RKO (cell line): ENCODE measurements at places on chromosomes 3 and 15.

DNA sequence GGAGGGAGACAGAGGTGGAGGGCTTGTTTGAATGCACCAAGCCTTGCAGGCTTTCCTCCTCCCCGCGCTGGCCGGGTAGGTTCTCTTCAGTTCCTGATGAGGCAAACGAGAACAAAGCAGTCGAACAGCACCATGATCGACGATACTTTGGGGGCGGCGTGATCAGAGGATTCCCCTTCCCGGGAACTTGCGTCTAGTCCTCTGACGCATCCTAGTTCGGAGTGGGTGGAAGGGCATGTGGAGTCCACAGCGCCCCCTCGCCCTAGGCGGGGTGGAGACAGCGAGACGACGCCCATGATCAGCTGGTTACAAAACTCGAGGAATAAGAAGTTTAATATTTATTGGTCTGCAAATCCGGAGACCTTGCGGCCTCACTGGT, 452 bp upstream of the SV2B start:
- DNase-seq = peak; percentile 36

DNA sequence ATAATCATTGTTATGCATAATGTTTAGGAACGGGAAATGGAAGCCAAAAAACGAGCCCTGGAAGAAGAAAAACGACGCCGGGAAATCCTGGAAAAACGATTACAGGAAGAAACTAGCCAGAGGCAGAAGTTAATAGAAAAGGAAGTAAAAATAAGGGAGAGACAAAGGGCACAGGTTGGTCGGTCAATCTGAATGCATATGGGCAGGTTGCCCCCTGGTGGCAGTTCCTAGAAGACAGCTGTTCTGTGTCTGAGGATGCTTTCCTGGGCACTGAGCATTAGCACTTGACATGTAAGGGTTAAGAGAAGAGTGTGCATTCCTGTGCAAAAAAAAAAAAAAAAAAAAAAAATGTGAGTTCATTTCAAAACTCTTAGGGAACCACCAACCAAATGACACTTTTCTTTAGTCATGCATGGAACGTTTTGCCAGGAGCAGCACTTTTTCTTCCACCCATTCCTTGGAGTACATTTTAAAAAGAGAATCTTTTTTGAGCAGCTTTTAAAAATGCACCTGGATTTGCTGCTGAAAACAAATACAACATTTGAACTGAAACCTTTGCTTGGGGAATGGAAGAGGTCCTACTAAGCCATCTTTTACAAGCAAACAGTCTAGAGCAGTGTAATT, 11.1 kb upstream of the ABHD10 start:
- DNase-seq = peak; percentile 86

GRCh38 chr3:99509224-99509623, 129.2 kb upstream of the COL8A1 start:
- no peak for DNase-seq

- no peak for DNase-seq
Observed at GRCh38 chr3:174651951-174652350, 207.2 kb upstream of the NAALADL2 start.

- DNase-seq = no peak
Observed at GRCh38 chr3:177257006-177257405, 59.7 kb upstream of the TBL1XR1 start.

DNA sequence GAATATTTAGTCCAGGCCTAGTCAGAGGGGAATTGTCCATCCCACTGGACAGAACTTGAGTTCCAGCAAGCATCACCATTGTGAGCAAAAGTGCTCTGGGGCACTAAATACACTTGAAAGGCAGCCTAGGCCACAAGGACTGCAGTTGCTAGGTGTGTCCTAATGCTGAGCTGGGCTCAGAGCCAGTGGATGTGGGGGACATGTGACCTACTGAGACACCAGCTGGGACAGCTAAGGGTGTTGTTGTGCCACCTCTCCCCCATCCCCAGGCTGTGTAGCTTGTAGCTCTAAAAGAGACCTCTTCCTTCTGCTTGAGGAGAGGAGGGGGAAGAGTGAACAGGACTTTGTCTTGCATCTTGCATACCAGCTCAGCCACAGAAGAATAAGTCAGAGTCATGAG, 120.9 kb downstream of the DTWD1 start:
- DNase-seq = no peak

GRCh38 chr15:51051776-51052175, 42.9 kb downstream of the TNFAIP8L3 start:
- DNase-seq = no peak

DNA sequence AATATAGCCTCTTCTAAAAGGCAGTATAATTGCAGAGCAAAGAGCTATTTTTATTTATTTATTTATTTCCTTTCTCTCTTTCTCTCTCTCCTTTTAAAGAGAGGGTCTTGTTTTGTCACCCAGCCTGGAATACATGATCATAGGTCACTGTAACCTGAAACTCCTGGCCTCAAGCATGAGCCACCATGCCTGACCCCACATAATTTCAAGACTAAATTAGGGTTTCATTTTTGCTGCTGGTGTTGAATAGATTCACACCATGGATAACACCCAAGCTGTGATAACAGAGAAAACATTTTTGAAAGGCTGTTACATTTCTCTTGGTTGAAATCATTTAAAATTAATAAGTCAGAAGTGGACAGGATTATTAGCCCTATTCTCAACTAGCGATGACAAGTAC, 131.6 kb downstream of the LEKR1 start:
- no peak for DNase-seq

DNA sequence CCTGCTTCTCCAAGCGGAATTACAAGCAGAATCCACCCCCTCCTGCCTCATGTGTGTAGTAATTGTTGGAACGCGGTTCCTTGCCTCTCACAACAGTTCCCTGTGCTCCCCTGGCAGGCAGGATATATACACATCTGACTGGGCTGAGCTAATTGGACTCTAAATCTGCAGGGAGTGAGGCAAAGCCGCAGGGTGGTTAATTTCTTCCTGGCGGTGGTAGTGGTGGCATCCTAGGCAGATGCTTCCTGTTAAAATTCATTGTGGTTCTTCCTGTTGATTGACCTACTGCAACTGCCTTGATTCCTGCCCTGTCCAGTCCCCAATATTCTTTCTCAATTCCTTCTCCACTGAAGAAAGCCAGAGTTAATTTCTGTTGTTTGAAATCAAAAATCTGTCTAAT, 202.9 kb upstream of the PROK2 start:
- DNase-seq = no peak

- DNase-seq = no peak
Observed at GRCh38 chr3:31025541-31025940, 131.1 kb upstream of the GADL1 start.

DNA sequence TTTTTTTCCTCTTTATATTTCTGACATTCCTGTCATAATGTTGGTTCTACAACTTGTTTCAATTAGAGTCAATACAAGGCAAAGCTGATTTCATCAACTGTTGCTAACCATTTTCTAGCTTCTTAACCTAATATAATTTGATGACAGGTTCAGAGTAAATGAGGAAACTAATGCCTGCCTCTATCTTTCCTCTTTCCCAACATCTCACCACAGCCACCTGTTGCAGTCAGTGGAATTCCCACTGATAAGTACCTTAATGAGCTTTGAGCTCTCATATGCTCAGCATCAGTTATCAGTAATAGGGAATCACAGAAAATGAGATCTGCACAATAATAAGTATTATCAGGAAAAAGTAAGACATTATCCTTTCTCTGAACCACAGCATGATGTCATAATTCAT, 241.9 kb downstream of the MEIS2 start:
- DNase-seq = no peak

DNA sequence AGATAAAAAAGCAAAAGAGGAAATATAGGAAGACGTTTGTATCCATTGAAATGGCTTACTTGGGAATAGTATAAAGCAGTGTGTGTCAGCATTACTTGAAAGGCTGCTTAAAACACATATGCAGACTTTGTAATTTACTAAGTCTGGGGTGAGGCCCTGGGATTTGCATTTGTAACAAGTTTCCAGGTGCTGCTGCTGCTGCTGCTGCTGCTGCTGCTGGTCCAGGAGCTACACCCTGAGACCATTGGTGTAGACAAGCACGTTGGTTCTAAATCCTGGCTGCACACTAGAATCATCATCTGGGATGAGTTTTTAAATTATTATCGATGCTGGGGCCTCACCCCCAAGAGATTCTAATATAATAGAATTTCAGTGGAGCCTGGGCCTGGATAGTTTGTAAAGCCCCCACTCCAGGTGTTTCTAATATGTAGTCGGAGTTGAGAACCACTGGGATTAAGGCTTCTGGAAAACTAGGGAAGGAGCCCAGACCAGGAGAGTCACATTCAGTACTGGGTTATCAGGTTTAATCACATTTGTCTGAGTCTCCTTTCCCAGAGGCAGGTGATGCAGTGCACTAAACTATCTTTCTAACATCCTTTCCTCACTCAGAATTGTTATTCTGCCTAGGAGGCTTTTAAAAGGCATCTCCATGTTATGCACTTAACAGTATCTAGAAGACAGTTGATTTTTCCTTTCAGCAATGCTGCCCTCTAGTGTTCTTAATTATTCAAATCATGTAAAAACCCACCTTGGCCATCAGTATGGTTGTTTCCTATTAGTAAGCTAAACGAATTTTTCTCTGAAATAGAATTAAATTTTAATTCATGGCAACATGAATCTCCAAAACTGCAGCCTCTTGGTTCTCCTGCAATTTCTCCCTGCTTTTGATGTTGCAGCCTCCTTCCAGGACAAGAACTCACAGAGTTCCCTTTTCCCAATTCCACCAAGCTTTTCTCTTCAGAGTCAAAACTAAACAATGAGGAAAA, 45.4 kb downstream of the SSR3 start:
- peak; percentile 70 for DNase-seq

- no peak for DNase-seq
Observed at GRCh38 chr3:18345015-18345367, 80.1 kb downstream of the SATB1 start.

DNA sequence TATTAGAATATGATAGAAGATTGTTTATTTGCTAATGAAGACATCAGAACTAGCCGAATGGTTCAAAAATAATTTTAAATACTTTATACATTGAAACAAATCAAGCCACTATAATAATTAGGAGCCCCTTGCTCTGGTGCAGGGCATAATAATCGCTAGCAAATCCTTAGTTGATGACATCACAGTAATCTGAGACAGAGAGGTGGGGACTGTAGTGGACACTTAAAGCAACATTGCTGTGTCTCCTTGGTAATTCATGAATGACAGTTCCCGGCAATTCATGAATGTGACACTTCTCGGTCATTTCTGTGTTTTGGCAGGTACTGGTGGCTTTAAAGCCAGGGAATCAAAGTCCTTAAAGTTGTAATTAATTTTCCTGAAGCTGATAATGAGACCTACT, 114.3 kb downstream of the PPM1L start:
- DNase-seq = no peak

DNA sequence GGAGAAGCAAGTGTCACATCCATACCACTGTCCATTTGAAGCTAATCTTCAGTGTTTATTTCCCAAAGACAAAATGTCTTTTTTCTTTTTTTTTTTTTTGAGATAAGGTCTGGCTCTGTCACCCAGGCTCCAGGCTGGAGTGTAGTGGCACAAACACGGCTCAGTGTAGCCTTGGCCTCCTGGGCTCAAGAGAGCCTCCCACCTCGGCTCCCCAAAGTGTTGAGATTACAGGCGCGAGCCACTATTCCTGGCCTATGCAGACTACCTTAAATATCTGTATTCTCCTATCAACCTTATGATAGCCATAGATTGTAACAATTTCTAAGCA, 27.7 kb upstream of the VPS33B start:
- no peak for DNase-seq

DNA sequence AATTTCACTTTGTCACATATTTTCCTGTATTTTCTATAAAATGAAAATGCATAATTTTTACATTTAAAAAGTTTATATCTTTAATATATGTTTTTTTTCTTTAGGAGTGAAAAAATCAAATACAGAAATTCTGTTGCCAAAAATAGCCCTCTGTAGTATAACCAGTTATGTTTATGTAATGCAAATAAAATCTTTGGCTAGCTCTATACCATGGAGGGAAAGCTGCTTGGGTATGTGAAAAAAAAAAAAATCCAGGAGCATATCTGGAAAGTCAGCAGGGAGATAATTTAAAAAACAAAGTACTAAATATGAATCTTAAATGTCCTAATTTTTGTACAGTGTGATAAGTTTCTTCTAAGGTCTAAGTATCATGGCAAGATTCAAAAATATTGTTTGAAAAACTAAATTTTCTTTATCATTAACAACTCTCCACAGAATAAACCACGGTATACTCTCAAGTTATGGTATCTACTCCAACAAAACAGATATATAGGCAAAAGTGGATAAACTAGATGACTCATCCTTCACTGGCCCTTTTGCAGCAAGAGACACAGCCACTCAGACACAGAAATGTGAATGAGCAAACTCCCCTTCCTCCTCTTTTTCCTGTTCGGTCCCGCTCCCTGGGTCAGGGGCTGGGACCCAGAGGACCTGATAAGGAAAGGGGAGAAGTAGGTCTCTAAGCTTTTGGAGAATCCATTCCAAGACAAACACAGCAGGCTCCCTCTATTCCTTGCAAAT, 66.6 kb downstream of the PDZRN3 start:
- no peak for DNase-seq

DNA sequence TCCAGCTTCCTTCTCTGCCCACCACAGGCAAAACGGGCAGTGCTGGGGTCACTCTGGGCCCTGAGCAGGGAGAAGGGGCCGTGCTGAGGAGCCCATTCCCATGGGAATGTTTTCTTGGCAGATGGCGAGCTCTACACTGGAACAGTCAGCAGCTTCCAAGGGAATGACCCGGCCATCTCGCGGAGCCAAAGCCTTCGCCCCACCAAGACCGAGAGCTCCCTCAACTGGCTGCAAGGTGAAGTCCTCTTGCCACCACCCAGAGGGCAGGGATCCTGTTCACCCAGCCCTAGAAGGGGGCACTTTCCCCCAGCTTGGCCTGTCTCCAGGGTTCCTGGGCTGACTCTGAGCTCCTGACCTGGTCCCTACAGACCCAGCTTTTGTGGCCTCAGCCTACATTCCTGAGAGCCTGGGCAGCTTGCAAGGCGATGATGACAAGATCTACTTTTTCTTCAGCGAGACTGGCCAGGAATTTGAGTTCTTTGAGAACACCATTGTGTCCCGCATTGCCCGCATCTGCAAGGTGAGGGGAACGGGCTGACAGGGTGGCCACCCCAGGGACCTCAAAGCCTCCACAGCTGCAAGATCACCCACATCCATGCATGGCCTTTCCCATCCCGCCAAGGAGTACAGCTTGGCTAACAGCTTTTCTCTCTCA, 12.4 kb downstream of the CIB1 start:
- peak; percentile 76 for DNase-seq

DNA sequence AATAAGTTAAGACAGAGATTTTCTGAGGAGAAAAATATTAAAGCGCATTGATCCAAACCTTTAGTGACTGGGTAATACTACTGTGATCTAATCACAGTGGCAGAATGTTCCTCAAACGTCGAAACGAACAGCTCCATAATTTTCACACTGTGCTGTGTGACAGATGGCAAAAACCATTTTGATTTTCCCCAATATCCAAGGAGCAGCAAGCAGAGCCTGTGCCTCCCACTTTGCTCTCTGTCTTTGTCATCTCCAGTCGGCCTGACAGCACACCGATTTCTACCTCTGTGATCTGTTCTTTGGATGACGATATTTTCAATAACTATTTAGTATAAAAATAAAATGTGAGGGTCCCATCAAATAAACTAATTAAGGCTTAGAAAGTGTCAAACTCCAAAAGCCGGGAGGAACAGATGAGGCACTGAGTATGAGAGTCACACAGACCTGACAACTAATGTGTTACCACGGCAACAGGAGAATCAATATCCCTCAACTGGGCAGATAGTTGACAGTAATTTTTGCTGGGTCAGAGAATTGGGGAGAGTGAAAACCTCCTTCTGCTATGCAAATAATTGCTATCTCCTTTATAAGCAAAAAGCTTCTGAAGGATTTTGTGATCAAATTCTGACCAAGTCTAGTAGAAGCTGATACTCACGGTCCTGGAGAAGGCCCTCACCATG, 489.1 kb upstream of the CFAP20DC start:
- DNase-seq = no peak
